ENCODE measurements at places on chromosomes 4 and X.

GRCh38 chr4:13640149-13640940, 12.8 kb upstream of the BOD1L1 start:
- no peak for DNase-seq

DNA sequence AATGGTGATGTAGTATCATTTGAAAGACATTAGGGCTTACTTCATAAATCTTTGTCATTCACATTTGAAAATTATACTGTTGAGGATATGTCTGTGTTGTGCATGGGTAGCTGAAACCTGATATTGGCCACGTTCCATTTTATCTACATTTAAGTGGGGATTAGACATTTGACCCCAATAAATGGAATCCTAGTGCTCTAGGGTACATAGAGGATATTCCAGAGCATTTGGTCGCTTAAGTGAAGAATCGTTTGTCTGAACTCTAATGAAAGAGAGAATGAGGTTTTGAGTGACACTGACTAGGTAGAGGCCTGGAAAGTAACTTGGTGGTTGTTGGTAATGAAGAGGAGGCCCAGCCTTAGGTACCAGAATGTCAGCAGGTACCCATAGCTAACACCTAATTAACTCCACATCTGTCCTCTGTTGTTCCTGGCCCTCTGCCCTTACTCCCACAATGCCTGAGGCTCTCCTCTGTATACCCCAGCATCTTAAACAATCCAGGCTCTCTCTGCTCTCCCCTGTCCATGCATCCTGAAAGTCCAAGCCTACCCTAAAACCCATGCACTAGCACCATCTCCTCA, 299.5 kb upstream of the KLF3 start:
- no peak for DNase-seq

DNA sequence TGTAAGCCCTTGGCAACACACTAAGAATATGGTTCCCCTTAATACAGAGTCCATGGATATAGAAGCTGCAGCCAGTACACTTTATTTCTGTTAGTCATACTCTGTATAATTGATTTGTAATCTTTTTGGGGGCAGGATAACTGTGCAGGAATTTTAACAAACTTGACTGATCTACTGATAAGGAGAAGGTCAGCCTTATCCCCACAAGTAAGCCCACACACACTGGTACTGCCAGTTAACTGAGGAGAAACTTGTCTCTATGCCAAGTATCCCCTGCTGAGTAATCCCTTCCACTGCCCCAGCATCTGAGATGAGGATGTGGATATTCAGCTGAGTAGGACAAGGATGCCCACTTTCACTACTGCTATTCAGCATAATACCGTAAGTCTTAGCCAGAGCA, 154.9 kb upstream of the CXXC4 start:
- DNase-seq = no peak

DNA sequence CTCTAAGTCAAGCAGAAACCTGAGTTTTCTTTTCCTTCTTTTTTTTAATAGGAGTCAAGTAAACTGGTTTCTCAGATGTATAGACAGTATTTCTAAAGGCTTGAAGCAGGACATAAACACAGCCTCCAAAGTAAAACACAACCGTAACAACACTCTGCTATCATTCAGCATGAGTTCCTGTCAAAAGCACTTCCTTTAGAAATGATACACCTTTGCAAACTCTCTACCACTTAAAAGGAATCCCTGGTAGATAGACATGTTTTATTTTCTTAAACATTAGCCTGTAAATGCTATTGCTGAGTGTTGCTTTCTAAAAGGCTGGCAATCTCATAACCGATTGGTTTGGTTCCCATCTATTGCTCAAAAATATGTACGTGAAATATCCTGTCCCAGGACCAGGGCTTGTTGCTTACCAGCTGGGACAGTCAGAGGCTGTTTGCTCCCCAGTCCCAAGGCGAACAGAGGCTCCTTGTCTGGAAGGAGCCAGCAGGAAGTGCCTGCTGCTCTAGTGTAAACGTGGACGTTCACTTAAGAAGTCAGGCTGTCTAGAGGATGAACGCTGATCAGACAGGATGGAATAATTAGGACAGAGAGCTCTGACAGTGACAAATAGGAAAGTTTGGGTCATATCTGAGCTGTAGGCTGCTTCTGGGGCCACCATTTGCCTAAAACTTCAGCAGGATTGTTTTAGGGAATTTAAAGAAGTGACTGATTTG, 173.9 kb upstream of the KLF3 start:
- DNase-seq = no peak

- no peak for DNase-seq
These were observed 14.4 kb downstream of the MGARP start for GRCh38 chr4:139265654-139266053.

DNA sequence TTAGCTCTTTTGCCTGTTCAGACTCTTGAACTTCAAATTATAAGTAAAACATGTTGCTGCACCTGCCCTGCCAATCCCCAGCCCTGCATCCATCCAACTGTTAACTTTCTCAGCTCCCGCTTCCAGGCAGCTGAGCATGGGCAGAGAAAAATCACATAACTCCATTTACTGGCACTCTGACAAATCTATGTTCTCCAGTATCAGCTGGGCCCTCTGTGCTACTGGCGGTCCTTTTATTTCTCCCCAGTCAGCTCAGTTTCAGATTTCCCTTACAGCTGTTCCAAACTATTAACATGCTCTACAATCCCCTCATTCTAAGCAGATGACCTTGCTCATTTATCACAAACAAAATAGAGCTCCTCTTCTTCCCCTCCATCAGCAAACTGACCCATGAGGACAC, 240.4 kb upstream of the TET2 start:
- no peak for DNase-seq

- DNase-seq = no peak
These were observed 82.2 kb downstream of the SH3KBP1 start for GRCh38 chrX:19805046-19805690.

DNA sequence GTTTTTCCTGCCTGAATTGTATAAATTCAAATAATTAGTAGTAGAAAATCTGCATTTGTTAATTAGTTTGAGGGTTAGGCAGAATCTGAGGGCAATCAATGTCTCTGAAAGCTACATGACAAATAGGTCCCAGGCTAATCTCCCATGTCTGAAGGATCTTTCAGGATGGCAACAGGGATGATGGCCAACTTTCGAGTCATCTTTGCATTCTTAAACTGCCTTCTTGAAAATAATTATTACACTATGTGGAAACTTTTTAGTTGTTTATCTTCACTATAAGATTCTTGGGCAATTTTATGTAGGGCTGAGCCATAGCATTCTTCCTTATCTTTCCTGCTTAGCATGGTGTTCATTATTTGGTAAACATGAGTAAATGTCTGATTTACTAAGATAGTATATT, 490.3 kb upstream of the EPHA5 start:
- no peak for DNase-seq

- no peak for DNase-seq
These were observed 17.8 kb downstream of the HSD17B13 start for GRCh38 chr4:87304745-87305432.

DNA sequence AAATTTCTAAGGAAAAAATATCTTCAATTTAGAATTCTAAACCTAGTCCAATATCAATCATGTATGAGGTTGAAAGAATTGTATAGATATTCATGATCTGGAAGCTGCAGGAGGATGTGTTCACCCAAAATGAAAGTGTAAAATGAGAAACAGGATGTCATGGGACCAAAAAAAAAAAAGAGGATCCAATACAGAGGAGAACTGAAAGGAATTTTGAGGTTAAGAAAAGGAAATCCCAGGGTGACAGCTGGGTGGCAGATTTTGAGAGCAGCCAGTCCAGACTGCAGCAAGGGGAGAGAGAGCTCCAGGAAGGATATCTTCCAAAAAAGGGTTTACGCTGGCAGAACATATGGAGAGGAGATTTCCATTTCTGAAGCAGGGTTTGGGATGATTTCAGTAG, 38.9 kb downstream of the TLR10 start:
- no peak for DNase-seq

GRCh38 chrX:12790885-12791256, 341 bp upstream of the PRPS2 start:
- no peak for DNase-seq

GRCh38 chrX:137032341-137032694, 1.5 kb downstream of the GPR101 start:
- DNase-seq = no peak

DNA sequence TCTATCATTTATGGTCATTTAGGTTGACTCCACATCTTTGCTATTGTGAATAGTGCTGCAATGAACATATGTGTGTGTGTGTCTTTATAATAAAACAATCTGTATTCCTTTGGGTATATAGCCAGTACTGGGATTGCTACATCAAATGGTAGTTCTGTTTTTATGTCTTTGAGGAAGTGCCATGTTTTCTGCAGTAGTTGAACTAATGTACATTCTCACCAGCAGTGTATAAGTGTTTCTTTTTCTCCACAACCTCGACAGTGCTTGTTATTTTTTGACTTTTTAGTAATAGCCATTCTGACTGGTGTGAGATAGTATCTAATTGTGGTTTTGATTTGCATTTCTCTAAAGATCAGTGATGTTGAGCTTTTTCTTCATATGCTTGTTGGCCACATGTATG, 80.5 kb downstream of the ARHGAP6 start:
- no peak for DNase-seq

DNA sequence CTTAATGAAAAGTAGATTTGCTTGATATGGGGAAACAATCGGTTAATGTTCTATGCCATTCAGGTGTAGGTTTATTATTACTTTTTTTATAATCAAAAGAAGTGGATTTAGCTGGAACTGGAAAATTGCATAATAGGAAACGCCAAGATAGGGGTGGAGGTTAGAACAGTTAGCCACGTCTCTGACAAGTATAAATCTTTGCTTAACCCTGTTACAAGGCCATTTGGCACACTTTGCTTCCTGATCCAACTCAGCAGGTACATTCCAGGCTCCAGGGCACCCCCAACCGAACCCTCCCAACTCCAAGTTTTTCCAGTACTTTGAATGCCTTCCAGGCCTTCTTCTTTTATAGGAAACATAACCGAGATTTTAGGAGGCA, 50.6 kb upstream of the ACSL4 start:
- no peak for DNase-seq

GRCh38 chrX:14501327-14501726, 28.0 kb upstream of the GLRA2 start:
- no peak for DNase-seq

DNA sequence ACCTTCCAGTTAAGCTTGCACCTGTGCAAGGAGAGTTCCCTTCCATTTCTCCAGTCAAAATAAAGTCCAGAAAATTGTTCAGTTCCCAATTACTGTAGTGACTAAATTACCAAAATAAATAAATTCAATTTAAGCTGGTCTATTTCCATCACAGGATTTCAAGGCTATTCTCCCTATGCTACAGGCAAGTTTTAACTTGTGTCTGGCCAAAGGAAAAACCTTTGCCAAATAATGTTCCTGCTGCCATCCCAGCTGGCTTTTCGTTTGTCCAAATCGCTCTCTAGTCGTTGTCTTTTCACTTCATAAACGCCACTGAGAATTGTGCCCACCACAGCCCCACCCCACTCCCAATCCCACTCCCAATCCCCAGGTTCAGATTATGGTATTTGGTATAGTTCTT, 2.4 kb downstream of the KCTD8 start:
- DNase-seq = no peak

- no peak for DNase-seq
These were observed at the start of gene EGF for GRCh38 chr4:109912706-109913595. EGF (plus strand) TSS chr4:109912883; CDS start chr4:109913336, 453 bp downstream.

GRCh38 chr4:23828020-23828715, 61.7 kb downstream of the PPARGC1A start:
- no peak for DNase-seq

- no peak for DNase-seq
These were observed 575.3 kb upstream of the MAGEB2 start for GRCh38 chrX:29640106-29640505.

DNA sequence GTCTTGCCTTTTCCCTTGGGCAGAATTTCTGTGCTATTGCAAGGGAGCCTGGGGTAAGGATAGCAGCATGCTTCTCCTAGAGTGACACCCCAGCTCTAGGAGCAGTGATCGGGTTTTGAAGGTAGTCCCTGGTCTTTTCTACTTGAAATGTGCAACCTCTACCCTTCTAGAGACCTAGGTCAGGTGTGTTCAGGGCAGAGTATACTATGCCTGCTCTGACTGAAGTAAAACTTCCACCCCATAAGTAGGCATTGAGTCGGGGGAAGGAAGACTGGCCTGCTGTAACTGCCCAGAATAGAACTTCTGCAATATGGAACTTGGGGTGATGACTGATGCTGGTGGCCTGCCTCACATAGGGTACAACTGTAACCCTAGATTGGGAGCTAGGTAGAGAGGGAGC, 80.9 kb downstream of the ARHGAP36 start:
- DNase-seq = no peak

DNA sequence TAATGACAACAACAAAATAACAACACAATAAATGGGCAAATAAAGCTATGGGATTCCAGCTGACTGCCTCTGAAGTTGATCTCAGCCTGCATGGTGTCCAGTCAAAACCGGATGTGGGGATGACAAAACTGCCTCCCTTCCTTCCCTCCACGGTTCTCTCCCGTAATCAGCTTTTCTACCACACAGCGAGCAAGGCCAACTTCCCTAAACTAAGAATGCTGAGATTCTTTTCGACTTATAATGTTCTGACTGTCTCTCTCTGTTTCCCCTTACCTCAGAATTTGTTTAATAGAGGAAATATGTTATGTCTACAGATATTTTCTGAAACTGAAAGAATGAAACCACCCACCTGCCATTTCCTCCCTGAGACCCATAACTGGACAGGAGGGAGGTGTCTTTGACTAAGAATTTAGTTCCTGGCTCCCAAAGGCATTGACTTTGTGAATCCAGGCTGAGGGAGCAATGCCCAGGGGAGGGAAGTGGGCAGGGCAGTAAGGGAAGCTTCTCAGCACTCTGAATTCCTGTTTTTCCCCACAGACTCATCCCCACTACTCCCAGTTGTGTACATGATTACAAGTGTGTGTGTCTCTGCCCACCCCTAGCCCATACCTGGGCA, 1.0 kb upstream of the TLR1 start:
- no peak for DNase-seq

DNA sequence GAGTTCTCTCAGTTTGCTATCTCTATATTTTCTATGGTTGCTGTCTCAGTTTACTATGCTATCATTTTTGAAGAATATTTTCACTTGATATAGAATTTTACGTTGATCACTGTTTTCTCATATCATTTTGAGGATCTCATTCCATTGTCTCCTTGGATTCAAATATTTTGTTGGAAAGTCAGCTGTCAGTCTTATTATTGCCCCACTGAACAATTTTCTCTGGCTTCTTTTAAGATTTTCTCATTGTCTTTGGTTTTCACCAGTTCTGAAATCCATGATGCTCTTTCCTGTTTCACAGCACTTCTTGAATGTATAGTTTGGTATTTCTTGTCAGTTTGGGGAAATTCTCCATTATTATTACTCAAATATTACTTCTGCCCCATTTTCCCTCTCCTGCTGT, 81.1 kb downstream of the ENPP6 start:
- DNase-seq = no peak

DNA sequence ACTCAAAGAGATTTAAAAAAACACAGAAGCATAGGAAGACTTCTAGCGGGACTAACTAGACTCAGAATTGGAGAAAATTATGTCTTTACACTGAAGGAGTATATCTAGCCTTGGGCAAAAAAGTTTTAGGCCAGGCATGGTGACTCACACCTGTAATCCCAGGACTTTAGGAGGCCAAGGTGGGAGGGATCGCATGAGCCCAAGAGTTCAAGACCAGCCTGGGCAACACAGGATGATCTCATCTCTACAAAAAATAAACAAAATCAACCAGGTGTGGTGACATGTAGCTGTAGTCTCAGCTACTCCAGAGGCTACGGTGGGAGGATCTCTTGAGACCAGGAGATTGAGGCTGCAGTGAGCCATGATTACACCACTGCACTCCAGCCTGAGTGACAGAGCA, 99.5 kb downstream of the NEUROG2 start:
- no peak for DNase-seq

- no peak for DNase-seq
These were observed 753.7 kb upstream of the AMOT start for GRCh38 chrX:113594123-113594841.

GRCh38 chrX:101658661-101659491, 774 bp downstream of the ARMCX2 start:
- DNase-seq = no peak

Data from activated CD8-positive, alpha-beta memory T cell treated with anti-CD3 and anti-CD28 coated beads for 1 hour (primary cell).